AG04450 (cell line): ENCODE measurements at places on chromosomes 4 and X.

DNA sequence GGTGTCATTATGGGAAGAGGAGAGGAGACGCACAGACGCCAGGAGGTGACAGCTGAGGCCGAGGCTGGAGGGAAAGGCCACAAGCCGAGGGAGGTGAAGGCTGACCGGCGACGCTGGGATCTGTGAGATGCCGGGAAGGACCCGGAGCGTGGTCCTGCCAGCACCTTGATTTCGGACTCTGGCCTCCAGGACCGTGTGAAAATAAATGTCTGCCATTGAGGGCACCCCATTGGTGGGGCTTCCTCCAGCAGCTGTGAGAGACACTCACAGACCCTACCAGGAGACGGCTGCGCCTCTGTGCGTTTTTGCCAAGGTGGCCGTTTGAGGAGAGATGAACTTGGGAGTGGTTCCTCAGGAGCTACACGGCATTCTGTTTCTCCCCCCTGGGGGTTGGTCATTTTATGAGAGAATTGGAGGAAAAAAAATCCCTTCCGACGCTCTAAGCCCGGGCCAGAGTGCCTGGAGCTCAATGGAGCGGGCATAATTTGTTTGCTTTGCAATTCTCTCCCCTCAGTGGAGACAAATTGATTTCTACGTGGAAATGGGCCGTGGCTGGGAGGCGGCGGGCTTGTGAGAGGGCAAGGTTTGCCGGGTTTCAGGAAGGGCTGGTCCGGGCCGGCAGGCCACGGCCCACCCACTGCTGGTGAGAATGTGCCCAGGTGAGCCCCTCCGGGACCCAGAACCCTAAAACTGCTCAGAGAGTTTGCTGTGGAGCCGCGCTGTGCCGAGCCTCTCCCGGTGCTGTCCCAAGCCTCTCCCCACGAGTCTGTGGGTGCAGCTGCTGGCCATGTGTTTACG, 53.9 kb downstream of the CPZ start:
- no peak for DNase-seq

DNA sequence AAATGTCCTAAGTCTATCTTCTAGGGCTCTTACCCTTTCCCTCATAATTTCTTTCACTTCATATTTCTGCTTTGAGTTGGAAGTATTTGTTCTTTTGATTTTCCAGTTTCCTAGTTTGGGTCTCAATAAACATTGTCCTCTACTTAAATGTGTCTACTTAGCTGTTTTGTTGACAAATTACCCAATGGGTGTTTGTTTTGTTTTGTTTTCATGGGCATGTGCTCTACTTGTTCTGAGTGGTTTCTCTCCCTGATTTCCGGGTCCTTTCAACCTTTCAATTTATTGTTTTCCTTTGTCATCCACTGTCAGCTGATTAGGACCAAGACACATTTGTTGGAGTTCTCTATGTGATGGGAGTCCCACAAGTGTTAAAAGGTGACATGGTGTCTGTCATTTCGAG, 1181.4 kb downstream of the RPA4 start:
- DNase-seq, result no peak

DNA sequence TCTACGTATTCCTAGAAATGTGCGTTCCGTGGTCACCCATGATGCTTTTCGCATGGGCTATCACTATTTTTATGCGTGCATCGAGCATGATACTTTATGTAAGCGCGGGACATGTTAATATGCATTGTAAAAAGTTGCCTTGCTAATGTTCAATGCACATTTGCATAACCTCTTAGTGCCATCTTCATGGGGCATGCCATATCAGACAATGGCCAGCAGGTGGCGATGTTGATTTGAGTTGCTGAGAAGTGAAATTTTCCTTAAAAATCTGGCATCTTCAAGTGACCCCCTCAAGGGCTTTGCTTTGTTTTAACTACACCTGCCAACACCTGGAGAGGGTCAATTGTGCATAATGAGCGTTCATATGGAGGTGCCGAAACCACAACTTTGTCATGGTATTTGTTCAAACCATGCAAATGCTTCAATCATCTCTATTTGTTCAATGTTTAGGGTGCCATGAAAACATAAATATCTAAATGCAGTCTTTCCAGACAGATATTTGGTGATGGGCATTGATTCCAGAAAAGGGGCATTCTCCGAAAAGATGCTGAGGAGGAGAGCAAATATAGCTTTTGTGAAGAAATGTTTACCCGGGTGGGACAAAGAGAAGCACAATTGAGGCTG, 833.9 kb upstream of the PRKX start:
- no peak for DNase-seq

DNA sequence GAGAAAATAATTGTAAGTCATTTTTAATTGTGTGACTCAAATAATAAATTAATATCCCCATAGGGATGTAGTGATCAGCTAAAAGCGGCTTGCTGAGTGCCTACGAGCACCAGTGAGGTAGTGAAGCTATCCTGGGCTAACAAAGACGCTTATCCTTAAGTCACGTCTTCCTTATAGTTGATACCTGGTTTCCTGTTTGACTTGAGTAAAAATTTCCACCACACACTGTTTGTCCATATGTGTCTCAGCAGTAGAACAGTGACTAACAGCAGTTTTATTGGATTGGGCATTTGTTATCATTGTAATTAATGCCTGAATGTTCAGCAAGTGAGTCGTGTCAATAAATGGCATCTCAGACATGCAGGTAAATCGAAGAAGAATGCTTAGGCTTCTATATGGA, 241.1 kb downstream of the GRXCR1 start:
- DNase-seq, result no peak

- no peak for DNase-seq
These were observed 198.3 kb downstream of the STIM2 start for GRCh38 chr4:27058819-27059406.

DNA sequence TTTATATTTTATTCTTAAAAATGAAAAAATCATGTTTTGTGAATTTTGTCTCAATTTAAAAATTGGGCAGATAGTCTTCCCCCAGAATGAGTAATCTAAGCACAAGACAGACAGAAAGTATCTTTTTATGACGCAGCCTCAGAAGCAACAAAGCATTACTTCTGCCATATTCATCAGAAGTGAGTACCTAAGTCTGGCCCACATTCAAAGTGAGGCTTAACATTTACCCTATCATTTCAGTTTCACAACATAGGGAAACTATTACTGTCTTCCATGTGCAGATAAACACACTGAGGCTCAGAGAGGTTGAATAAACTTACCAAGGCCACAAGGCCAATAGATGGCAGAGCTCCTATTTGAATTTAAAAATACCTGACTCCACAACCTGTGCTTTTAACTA, 4.4 kb upstream of the PRDX4 start:
- DNase-seq, result peak; percentile 34

DNA sequence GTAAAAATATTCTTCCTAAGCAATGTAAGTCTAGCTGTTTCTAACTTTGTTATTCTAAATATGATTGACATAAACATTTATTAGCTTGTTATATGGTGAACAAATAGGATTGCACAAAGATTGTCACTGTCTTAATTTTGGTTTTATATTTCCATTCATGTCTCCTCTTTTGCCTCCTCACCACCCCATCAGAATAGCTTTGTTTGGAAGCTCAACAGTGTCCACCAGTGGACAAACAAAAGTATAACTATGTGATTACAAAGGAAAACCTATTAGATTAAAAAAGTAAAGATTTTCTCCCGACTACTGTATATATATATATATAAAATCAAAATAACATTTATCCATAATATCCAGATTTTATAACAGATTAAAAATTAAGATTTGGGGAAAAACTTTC, 468.2 kb downstream of the ZIC3 start:
- no peak for DNase-seq

DNA sequence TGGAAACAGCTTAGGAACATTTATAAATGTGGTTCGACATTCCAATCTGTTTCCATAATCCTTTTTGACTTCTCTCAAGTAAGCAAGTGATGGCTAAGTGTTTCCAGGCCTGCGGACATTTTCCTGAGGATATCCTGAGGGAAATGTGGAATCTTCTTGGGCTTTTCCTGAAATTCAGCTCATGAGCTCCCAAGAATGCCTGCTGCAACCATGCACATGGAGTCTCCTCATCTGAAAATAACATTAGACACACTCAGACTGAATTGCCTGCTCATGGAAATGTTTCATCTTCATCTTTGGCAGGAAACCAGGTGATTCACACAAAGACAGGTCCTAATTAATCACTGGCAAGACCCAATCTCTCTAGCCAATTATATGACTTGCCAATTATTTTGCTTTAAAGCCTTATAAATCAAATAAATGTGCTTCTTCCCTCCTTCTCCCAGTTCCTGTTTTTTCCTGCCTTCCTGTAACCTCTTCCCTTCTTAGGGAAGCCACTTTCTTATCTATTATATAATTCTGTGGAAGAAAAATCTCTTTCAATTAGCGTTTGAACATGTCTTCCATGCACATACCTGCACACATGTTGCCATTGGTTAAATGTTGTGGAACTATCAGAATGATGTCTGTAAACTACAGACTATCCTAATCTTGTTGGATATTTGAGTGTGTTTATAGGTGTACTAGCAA, 104.6 kb upstream of the MXRA5 start:
- DNase-seq, result no peak

GRCh38 chrX:129998021-129998420, 15.6 kb downstream of the BCORL1 start:
- DNase-seq, result no peak

GRCh38 chr4:87521319-87521718, 7.9 kb downstream of the SPARCL1 start:
- no peak for DNase-seq

DNA sequence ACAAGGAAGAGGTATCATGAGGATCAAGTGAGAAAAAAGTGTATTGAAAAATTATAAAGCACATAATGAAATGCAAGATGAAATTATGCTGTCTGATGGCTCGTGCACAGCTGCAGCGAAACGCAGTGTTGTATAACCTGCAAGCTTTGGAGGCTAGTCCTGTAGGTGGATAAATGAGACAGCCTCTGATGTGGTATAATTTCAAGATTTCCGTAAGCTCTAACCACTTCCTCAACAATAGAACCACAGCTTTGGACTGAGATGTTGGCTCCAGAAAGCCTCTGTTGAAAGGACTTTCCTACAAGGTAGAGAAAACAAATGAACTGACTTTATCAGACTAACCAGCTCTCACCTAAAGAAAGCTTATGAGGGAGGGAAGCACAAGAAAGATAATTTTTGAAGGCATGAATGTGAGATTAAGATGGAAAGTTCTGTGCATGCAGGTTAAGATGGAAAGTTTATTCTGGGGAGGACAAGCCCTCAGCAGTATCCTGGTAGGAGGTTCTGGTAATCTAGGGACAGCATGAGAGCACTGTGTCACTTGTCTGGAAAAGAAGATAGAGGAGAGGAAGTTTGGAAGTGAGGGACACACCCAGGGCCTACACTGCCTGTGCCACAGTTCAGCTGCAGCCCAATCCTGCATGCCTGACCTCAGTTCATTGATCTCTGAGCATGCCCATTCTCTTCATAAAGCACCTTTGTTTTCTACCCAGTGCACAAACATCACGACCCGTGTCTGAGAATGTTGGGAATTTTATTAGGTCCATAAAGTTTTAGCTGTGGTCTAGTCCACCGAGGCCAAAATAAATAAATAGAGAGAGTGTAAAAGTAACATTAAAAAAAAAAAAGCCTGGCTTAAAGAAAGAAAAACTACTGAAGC, 161.5 kb upstream of the SFRP2 start:
- no peak for DNase-seq

- no peak for DNase-seq
These were observed 137.4 kb downstream of the FRYL start for GRCh38 chr4:48642421-48643374.

DNA sequence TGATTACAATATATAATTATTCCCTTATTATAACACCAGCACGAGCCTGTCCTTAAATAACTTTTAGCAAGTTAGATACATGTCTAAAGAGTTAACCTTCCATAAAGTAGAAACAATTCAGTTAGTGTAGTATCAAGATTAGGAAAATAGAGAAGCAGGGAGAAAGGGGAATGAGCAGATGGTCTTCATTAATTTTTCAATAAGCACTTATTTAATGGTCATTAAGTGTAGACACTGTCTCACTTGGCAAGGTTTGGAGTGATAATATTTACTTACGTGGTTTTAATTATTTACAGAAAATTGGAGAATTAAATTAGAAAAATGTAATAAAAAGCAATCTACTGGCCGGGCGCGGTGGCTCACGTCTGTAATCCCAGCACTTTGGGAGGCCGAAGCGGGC, 99.7 kb downstream of the PDS5A start:
- no peak for DNase-seq

GRCh38 chr4:156584100-156584499, 387.5 kb downstream of the PDGFC start:
- DNase-seq, result no peak
